ENCODE measurements at places on chromosomes 11 and 22.

GRCh38 chr11:121767433-121767832 is 314.7 kb upstream of the SORL1-AS1 start:
- H3K36me3 ChIP-seq: no peaks in the 10 kb centered on the region
- no peak overlapping the region for H3K4me3 ChIP-seq
- no peak overlapping the region for H3K27ac ChIP-seq
- no peaks in the 10 kb centered on the region for H3K27me3 ChIP-seq

DNA sequence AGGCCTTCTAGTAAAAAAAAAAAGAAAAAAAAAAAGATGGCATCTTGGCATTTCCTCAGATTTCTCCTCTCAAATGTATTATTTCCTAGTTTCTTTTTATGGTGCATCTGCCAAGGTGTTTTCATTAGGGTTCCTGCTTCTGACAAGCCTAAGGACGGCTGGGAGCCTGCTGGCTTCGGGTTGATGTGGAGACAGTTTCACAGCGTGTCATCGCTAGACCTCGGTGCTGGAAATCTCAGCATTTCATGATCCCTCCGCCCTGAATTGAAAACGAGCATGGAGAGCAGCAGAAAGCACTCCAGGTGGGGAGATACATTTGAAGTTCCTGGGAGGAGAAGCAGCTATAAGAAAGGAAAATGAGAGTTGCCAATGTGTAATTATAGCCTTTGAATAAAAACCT is 283.9 kb upstream of the CNTN5 start:
- H3K36me3 ChIP-seq: no peaks in the 10 kb centered on the region
- no peaks in the 10 kb centered on the region for H3K27me3 ChIP-seq
- H3K4me3 ChIP-seq: no peak overlapping the region
- DNase-seq: no peak
- no peaks in the 10 kb centered on the region for H3K4me1 ChIP-seq
- no peak overlapping the region for H3K27ac ChIP-seq

DNA sequence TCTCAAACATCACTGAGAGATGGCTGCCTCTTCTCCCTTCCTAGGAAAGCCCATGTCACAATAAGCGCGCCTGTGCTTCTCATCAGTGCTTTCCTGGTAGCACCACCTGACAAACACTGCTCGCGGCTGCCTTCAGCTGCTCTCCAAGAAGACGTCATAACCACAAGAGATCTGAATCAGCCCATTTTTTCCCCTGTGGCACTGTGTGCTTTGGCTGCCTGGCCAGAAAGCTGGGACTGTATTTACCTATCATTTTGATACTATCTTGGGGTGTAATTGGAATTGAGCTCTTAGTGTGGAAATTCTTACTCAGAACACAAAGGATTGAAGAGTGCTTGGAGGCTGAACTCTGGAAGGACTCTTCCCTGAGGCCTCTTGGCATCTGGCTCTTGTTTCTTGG is 50.3 kb upstream of the EHF start:
- H3K27me3 ChIP-seq: no peaks in the 10 kb centered on the region
- no peak overlapping the region for H3K4me3 ChIP-seq
- H3K4me1 ChIP-seq: no peaks in the 10 kb centered on the region
- DNase-seq: no peak

- H3K36me3 ChIP-seq: no peaks in the 10 kb centered on the region
- DNase-seq: no peak
- H3K4me1 ChIP-seq: no peaks in the 10 kb centered on the region
- H3K4me3 ChIP-seq: no peak overlapping the region
- H3K27me3 ChIP-seq: no peaks in the 10 kb centered on the region
- H3K27ac ChIP-seq: no peak overlapping the region
These were observed 719.1 kb upstream of the ANO3 start for GRCh38 chr11:25612806-25613205.

DNA sequence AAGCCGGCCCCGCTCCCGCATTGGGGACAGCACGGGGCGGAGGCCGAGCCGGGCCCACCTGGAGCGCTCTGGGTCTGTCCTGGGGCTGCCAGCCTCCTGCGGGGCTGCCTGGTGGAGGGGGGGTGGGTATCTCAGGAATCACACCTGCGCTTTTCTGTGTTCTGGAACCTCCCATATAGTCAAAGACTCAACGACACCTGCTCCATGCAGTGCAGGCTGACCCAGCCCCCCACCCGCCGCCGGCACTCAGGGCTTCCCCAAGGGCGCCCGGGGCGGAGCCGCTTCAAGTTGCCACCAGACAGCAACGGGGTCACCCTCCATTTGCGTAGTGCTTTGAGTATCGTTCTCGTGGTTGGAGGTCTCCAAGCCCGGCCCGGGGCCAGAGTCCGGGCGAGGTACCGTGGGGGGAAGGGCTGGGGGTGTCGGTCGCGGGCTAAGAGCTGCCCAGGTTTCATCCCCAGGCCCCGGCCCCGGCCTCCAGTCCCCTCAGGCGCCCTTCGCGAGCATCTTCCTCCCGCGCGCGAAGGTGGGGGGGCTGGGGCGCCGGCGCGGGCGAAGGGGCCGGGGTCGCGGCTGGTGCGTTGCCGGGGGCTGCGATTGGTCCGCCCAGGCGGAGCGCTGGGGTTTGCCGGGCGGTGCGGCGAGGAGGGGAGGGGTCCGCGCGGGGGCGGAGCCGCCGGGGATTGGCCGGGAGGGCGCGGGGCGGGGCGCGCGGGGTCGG is 6.6 kb downstream of the TSPAN4 start:
- peak; percentile 33 for DNase-seq
- no peaks in the 10 kb centered on the region for H3K27me3 ChIP-seq
- peak overlapping the region; percentile 41 for H3K4me3 ChIP-seq

DNA sequence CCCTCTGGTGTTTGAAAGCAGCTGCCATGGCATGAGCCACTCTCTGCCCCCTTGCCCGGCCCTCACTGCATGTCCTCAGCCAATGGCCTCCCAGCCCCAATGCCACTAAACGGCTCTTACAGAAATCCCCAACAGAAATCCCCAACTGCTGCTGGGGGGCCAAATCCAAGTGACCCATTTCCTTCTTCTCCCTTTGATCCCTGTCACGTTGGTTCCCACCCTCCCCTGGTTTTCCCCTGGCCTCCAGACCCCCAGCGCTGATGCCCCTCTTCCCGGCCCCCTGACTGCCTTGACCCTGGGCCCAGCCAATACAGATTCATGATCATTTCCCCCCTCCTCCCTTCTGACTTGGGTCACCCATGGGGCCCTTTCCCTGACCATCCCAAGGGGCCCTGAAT is 30.9 kb downstream of the IGLL1 start:
- H3K27ac ChIP-seq: no peak overlapping the region
- H3K4me1 ChIP-seq: no peaks in the 10 kb centered on the region
- no peak for DNase-seq
- H3K4me3 ChIP-seq: no peak overlapping the region

DNA sequence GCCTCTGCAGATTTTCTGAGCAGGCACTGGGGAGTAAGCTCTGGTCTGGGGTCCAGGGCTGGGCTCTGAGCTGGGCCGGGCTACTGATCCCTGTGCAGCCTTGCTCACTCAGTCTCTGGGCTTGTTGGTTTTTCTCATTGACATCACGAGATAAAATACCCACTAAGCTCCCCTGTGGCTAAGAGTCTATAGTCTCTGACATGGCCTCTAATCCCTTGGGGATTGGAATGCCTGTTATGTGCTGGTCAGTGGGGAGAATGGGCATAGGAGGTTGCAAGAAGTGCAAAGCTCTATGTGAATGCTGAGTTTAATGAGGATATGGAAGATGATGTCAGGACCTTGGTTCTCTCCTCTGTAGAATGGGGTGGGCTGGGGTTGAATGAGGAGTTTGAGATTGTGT is 23.3 kb downstream of the ELF5 start:
- no peaks in the 10 kb centered on the region for H3K27me3 ChIP-seq
- no peak for DNase-seq
- H3K36me3 ChIP-seq: no peaks in the 10 kb centered on the region

DNA sequence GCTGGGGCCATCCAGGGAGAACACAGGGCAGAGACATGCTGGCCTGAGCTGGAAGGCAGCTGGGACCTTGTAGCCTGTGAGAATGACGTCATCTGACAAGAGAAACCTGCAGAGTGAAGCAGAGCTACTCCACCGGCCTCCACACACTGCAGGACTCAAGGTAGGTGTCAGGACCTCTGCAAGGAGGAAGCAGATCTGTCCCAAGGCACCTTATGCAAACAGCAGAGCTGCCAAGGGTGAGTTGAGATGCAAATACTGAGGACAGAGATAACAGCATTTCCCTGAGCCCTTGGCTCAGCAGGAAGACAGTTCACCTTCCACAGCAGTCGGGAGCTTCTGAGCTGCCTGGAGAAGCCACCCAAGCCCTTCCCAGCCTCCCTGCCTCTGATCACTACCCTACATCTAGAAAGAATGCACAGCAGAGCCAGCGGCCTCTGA is 51.9 kb upstream of the IGSF9B start:
- no peak overlapping the region for H3K4me3 ChIP-seq
- H3K4me1 ChIP-seq: no peaks in the 10 kb centered on the region
- no peak for DNase-seq
- no peaks in the 10 kb centered on the region for H3K27me3 ChIP-seq

DNA sequence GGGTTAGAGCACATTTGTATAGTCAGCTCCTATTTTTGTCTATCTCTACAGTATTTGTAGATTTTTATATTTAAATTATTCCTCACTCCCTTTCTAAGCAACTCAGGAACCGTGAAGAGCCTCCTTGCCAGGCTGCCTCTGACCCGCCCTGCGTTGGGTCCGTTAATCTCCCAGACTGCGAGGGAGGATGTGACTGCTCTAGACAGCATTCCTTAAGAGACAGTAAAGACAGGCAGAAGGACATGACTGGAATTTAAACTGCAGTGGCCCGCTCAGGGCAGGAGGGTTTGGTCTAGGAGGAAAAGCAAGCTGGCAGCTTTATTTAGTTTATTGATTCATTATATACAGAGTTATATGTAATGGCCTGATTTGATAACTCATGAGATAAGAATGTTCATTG is 413.7 kb downstream of the TMEM135 start:
- H3K27ac ChIP-seq: no peak overlapping the region
- H3K36me3 ChIP-seq: no peaks in the 10 kb centered on the region
- no peaks in the 10 kb centered on the region for H3K27me3 ChIP-seq
- no peak overlapping the region for H3K4me3 ChIP-seq

DNA sequence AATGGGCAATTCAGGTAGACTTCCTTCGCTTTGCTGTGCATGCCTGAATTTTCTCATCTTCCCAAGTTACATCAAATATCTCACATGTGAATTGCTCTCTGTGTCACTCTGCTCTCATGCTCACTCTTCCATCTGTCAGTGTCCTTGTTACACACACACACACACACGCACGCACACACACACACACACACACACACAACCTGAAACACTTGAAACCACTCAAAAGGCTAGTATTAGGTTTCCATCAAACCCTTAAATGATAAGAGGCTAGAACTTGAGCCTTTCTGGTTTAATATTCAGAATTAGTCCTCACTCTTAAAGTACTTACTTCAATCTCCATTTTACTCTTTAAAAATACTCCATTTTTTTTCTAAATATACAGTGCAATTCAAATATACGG is 282.4 kb downstream of the C11orf87 start:
- H3K4me1 ChIP-seq: no peaks in the 10 kb centered on the region
- no peak for DNase-seq
- no peaks in the 10 kb centered on the region for H3K27me3 ChIP-seq
- H3K4me3 ChIP-seq: no peak overlapping the region
- no peak overlapping the region for H3K27ac ChIP-seq
- H3K36me3 ChIP-seq: no peaks in the 10 kb centered on the region

GRCh38 chr11:68524213-68524612 is 63.7 kb downstream of the PPP6R3 start:
- DNase-seq: no peak
- H3K27me3 ChIP-seq: no peaks in the 10 kb centered on the region
- H3K4me3 ChIP-seq: no peak overlapping the region
- H3K36me3 ChIP-seq: peaks cover 10% of the 10 kb centered on the region

DNA sequence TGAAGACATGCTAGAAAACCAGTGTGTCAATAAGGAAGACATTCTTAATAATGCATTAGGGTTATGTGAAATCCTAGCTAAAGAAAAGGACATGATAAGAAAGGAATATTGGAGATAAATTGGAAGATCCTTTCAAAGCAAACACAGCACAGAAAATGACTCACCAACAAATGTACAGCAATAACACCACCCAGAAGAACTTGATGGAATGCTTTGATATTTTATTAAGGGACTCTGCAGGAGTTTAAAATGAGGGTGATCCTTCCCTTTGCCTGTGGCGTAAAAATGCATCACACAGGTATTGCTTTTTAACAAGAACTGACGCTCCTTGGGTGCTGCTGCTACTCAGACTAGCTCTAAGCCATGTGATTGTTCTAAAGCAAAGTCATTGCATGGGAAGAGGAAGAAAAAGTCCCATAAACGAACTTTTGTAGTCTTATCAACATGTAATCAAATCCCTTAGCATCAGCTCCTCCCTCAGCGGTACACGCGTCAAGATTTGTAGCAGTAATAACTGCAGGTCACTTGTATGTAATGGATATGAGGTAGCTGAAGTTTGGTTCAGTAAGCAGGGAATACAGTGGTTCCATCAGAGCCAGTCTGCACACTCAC is 48.4 kb upstream of the EED start:
- no peaks in the 10 kb centered on the region for H3K27me3 ChIP-seq
- peaks cover 7% of the 10 kb centered on the region for H3K4me1 ChIP-seq
- DNase-seq: no peak

DNA sequence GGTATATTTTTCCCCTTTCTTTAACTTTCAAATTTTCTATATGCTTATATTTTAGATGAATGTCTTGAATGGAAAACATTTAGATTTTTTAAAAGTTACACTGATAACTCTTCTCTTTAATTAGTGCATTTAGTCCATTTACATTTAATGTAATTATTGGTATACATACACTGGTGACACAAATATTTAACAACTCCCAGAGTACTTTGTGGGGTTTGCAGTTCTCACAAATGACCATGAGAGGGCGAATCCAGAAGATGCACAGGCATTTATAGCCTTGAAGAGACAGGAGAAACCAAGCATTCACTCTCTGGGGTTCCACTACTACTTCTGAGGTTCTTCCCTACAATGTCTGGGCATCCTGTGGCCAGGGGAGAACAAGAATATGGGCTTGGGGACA is 125.1 kb downstream of the TIMP3 start:
- no peaks in the 10 kb centered on the region for H3K27me3 ChIP-seq
- no peak overlapping the region for H3K27ac ChIP-seq
- H3K4me1 ChIP-seq: no peaks in the 10 kb centered on the region
- no peaks in the 10 kb centered on the region for H3K36me3 ChIP-seq
- no peak overlapping the region for H3K4me3 ChIP-seq

Measured in naive thymus-derived CD4-positive, alpha-beta T cell (primary cell).